ENCODE measurements at places on chromosomes 16 and 17.
A peak's percentile ranks its signal among the peaks of the same experiment; 100 is the strongest.

GRCh38 chr17:81713004-81713555 is 996 bp downstream of the SLC25A10 start:
- DNase-seq = no peak

DNA sequence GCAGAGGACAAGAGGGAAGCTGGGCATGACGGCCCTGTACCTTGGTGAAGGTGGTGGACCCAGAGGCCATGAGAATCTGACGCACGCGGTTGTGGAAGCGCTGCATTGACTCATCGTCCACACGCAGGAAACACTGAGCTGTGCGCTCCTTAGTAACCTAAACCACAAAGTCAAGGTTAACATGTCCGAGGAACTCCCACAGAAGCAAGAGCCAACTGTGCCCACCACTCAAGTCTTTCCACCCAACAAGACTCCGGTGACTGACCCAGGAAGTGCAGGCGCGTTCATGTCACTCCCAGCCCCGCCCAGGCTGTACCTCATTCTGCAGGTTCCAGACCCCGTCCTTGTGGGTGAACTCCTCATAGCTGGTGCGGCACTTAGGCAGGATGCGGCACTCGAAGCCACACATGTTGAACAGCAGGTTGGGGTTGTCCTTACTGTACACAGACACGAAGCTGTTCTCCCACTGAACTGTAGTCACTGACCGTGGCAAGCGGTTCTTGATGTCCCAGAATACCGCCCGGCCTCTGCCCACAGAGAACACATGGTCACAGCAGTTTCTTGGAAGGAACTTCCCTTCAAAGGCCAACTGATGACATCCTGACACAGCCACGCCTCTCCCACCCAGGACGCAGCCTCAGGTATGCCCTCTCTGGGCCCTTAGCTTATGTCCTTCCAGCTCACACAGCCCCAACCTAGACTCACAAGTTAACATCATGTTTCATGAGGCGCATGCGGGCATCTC is 11.5 kb downstream of the PRPF8 start:
- peak; percentile 24 for DNase-seq

GRCh38 chr16:56102183-56102686 is 89.1 kb upstream of the GNAO1 start:
- DNase-seq = no peak

- DNase-seq = no peak
Measured at GRCh38 chr16:4018391-4018790, 97.9 kb downstream of the ADCY9 start.

- DNase-seq = peak; percentile 88
Measured at GRCh38 chr17:64984851-64985521, 65.7 kb upstream of the LRRC37A3 start.

DNA sequence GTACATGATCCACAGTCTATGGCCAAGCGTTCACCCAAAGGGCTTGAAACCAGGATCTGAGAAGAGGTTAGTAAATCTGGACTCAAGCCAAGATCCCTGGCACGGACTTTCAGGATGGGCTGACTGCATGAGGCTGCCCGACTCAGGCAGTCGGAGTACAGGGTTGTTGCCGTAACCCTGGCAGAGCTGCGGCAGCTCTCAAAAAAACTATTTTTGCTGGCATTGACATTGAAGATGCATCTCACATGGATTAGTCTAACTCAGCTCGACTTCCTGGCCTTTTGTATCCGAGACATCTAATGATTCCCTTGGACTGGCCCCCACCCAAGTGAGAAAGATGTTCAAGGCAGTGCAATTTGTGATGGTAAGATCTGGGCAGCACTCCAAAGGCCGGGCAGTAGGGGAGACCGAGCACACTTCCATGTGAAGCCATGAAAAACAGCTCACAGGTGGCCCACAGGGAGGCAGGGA is 6.2 kb downstream of the SLC47A1 start:
- DNase-seq = no peak

DNA sequence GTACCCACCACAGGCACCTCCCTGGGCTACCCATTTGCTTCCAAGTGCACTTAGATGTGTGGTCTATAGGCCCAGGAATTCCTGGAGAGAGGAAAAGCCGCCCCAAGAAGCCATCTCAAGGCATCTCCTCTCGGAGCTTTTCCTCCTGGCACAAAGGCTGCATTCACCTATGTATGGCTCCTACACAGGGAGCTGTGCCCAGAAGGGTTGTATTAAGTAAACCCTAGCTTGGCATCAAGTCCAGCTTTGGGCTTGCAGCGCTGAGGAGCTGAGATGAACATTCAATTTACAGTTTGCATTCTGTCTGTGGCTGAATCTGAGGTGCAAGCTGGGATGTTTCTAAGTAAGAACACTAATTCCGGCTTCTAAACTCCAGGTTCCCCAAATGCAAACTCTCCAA is 81.3 kb downstream of the CDYL2 start:
- DNase-seq = no peak

- DNase-seq = peak; percentile 77
Measured at GRCh38 chr17:68296217-68297191, 5.2 kb downstream of the ARSG start.

DNA sequence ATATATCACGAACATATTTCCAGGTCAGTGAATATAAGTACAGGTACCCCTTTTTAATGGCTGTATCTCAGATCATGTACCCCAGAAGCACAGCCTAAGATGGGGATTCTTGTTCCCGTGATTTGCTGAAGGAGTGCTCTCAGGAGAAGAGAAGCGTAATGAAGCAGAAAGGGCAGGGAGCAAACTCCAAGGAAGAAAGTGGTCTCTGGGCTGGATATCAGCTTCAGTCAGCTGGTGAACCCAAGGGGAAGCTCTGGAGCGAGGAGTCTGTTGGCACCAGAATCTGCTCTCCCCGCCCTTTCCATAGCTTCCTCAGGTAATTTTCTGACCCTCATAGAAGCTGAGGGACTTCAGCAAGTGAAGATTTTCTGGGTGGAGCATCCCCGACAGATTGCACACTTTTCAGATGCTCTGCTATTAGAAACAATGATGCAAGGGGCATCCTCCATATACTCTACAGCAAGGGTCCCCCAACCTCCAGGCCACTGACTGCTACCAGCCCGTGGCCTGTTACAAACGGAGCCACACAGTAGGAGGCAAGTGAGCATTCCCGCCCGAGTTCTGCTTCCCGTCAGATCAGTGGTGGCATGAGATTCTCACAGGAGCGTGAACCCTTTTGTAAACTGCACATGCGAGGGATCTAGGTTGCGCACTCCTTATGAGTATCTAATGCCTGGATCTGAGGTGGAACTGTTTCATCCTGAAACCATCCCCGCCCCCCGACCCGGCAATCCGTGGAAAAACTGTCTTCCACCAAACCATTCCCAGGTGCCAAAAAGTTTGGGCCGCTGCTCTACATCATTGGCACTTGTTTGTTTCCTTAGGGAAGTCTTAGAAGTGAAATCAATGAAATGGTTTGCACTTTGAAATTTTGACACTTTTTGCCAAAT is 4.4 kb downstream of the FAHD1 start:
- DNase-seq = no peak

GRCh38 chr17:52170963-52171572 is 12.6 kb upstream of the CA10 start:
- no peak for DNase-seq

DNA sequence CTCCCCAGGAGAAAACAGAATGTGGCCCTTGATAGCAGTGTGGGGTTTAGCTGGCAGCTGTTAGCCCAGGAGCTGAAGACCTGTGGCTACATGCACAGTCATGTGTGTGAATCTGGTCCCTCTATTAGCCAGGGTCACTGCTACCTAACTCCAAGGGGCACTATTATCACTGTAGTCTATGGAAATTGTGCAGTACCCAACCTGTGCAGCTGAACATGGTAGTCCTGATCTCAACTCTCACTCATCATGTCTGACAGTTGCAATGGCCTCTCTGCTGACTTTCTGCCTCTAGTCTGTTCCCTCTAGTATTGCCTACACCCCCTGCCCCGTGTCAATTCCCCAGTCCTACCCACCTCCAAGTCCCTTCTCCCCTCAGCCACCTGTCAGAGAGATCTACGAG is 67.4 kb downstream of the RAB11FIP4 start:
- DNase-seq = no peak

- no peak for DNase-seq
Measured at GRCh38 chr16:50015631-50016030, 9.4 kb upstream of the CNEP1R1 start.

GRCh38 chr17:7612294-7612640 is 2.4 kb downstream of the FXR2 start:
- no peak for DNase-seq

- DNase-seq = no peak
Measured at GRCh38 chr17:50864747-50865059, 1.5 kb downstream of the TOB1 start.

DNA sequence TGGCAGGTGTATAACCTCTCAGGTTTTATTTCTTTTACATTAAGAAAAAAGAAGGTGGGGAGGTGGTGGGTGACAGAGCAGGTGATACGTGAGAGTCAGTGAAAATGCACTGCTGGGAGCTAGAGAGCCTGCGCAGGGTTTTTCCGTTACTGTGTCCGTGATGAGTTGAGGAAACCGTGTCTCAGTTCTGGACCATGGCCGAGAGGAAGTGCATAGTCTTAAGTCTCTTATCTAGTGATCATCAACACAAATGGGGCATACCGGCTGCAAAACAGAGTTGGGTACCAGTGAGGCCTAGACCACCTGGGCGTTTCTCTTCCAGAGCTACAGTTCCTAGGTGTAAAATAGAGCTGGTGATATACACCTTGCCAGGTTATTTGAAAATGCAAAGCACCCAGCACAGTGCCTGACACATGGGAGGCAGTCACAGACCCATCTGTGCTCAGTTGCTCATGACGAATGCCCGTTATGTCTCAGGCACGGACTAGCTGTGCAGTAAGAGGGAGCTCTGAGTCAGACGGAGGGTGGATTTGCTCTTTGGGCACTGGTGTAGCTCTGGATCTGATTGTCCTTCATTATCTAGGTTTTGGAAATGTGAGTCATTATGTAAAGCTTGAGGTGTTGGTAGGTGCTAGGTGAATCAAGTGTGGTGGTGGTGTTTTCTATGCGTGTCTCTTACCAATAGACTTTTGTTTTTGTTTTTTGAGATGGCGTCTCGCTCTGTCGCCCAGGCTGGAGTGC is 60.9 kb downstream of the RPTOR start:
- peak; percentile 14 for DNase-seq

- DNase-seq = peak; percentile 95
Measured at GRCh38 chr17:2814481-2815341, 18.5 kb downstream of the RAP1GAP2 start.

DNA sequence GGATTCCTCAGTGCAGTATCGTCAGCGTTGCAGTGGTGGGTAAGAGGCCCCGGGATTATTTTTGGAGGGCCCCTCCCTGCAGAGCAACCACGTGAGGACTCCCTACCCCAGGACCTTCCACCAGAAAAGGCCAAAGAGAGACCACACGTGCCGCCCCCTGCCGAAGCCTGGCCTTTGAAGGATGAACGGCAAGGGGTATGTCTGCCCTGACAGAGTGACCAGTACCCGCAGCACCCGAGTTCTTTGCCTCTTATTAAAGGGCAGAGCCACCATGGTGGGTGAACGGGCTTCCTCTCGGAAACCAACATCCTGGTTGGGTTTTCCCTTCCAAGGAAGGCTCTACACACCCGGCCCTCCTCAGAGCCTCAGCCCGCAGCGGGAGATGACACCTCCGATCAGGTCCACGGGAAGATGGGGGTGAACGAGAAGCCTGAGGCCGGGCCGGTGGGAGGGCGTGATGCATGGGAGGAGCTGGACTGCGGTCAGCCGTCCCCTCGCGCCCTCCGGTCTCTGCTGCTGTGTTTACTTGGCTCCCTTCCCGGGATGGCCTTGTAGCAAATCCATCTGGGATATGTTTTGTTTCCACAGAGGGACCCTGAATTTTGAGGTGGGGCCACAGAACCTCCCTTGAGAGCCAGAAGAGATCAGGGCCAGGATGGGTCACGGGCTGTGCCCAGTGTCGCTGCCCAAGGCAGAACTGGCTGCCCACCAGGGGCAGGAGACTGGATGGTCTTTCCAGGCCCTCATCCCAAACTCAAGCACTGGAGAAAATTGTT is 49.1 kb downstream of the TBC1D16 start:
- DNase-seq = no peak

DNA sequence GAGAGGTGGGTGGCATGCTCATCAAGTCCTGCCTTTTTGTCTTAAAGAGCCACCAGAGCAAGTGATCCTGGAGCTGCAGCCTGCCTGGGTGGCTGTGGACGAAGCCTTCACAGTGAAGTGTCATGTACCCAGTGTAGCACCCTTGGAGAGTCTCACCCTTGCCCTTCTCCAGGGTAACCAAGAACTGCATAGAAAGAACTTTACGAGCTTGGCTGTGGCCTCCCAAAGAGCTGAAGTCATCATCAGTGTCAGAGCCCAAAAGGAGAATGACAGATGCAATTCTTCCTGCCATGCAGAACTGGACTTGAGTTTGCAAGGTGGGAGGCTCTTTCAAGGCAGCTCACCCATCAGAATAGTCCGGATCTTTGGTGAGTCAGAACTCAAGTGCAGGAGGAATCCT is 14.2 kb downstream of the CSH2 start:
- no peak for DNase-seq

GRCh38 chr17:49229076-49229804 is 1.3 kb downstream of the PHOSPHO1 start:
- no peak for DNase-seq

GRCh38 chr16:72291121-72291520 is 119.2 kb upstream of the PMFBP1 start:
- DNase-seq = no peak

DNA sequence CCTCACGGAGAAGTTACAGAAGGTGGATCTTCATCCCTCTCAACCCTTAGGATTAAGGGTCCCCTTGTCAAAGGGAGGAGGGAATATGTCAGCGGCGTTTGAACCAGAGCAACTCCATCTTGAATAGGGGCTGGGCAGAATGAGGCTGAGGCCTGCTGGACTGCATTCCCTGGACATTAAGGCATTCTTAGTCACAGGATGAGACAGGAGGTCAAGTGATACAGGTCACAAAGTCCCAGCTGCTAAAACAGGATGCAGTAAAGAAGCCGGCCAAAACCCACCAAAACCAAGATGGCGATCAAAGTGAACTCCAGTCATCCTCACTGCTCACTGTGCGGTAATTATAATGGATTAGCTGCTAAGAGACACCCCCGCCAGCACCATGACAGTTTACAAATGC is 36.7 kb downstream of the RBFOX3 start:
- no peak for DNase-seq

DNA sequence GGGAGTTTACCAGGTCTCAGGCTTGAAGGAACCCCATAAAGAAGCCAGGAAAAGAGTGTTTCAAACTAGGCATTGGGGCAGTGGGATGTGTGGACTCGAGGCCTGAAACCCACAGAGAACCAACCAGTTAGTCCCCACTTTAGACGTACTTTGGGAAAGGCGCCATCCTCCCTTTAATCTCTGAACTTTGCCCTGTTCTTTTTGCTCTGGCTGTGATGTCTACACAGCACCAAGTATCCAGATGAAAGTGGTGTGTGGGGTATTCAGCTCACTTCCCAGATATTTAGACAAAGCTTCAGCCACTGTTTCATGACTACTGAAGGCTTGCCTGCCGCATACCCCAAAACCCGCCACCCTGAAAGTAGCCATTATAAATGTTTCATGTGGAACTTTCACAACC is 116.9 kb upstream of the IRX5 start:
- DNase-seq = no peak

GRCh38 chr17:258045-258734 is 76.7 kb upstream of the DOC2B start:
- no peak for DNase-seq

All from CD4-positive, alpha-beta T cell treated with Interleukin-10 for 1 hour (primary cell).